AG08396 (cell line): ENCODE measurements at places on chromosomes 4 and X.

- no peak for DNase-seq
Observed at GRCh38 chr4:177464026-177464425, 21.8 kb upstream of the AGA start.

GRCh38 chr4:7073526-7074390, 5.9 kb upstream of the GRPEL1 start:
- DNase-seq = peak; percentile 69

DNA sequence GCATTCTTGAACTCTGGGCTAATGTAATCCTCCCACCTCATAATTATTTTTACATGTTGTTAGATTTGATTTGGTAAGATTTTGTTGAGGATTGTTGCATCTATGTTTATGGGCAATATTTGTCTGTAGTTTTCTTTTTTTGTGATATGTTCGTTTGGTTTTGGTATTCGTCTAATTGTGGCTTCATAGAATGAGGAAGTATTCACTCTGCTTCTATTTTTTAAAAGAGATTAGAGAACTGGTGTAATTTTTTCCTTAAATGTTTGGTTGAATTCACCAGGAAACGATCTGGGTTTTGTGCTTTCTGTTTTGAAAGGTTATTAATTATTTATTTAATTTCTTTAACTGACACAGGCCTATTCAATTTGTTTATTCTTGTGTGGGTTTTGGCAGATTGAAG, 161.2 kb upstream of the NUDT6 start:
- DNase-seq = no peak

DNA sequence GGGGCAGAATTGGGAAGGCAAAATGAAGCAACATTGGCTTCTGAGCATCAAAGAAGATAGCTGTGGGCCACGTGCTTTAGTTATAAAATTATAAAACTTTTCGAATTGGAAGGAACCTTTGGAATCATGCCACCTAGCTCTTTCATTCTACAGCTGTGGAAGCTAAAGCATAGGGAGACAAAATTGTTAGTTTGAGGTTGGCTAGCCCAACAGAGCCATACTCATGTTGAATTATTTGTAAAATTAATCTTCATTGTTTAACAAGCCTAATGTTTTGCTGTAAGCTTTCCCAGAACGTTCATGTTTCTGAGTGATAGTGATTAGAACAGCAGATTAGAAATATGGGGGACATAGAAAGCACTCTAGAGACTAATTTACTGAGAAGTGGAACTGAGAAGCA, 35.9 kb downstream of the HHIP start:
- no peak for DNase-seq

GRCh38 chr4:40728333-40728732, 21.4 kb upstream of the NSUN7 start:
- no peak for DNase-seq

DNA sequence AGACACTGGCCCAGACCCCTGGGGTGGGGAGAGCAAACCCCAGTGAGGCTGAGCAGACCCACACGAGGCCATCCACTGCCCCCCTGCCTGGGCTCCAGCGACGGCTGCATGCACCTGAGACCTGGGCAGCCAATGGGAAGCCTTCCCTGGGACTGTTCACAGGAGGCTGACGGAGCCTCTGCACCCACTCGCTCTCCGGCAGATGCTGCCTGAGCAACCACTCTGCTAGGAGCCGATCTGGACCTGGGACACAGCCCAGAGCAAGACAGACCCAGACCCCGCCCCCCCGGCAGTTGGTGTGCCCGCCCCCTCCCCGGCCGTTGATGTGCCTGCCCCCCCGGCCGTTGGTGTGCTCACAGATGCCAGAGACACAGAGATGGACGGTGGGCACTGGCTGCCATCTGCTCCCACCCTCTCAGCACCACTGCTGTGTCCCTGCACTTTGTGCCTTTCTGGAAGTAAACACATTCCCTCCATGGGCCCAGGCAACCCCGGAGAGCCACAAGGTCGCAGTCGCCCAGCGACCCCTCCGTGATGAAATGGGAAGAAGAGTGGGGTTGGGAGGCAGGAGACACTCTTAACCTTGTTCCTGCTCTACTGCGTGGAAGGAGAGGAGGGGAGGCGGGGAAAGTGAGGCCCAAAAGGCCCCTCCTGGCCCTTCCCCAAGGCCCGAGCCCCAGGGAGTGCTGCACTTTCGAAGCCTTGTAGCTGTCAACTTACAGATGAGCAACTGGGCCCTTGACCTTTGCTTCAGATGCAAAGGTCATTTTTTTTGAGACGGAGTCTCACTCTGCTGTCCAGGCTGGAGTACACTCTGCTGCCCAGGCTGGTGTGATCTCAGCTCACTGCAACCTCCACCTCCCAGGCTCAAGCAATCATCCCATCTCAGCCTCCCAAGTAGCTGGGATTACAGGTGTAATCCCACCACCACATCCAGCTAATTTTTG, 62.0 kb downstream of the ZFYVE28 start:
- no peak for DNase-seq
